ENCODE measurements at places on chromosomes 12 and 14.

GRCh38 chr14:105116451-105117256, 51.4 kb upstream of the GPR132 start:
- DNase-seq: no peak

DNA sequence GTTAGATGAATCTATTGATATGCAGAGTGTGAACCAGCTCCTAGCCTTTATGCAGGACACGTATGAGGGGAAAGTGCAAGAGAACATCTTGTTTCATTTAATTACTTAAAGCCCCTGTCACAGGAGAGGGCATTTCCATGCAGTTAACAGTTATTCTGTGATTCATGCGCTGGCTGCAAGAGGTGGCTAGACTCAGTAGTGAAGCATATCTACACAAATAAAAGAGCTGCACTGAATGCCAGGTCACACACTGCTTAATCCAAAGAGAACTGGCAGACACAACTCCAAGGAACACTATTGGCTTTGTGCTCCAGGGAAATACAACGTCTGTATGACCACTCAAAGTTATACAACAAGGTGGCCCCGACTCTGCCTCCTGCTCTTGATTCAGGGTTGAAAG, 394.1 kb downstream of the C12orf75 start:
- DNase-seq: no peak

DNA sequence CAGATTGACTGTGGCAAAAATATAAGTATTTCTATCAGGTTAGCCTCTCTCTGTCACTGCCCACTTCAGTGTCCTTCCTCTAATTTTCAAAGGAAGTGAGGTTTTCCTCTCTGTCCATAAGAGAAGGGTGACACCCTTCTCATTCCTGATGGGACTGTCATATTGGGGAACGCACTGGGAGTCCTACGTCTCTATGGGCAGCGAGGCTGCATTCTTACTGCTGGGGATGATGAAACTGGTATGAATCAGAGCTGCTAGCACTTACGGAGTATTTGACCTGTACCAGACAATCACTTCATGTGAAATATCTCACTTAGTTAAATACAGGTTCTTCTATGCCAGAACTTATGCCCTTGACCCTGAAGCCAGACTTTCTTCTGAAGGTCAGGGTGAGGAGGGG, 436.3 kb downstream of the DPF3 start:
- DNase-seq: peak; percentile 59

DNA sequence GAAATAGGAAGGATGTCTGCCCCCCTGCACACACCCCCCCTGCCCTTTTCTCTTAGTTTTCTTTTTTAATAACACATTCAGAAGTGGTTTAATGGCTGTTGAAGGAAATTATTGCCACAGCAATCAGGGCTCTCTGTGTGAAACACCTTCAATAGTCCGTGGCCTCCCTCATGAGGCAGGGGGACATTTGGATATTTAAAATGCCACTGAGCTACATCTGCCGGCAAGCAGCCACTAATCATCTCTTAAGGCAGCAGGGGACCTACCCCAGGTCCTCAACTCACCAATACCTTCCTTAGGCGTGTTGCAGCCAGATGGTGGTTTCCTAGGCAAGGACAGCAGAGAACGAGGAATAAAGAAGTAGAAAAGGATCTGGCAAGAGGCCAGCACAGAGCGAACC, 283.2 kb downstream of the TTC8 start:
- no peak for DNase-seq

DNA sequence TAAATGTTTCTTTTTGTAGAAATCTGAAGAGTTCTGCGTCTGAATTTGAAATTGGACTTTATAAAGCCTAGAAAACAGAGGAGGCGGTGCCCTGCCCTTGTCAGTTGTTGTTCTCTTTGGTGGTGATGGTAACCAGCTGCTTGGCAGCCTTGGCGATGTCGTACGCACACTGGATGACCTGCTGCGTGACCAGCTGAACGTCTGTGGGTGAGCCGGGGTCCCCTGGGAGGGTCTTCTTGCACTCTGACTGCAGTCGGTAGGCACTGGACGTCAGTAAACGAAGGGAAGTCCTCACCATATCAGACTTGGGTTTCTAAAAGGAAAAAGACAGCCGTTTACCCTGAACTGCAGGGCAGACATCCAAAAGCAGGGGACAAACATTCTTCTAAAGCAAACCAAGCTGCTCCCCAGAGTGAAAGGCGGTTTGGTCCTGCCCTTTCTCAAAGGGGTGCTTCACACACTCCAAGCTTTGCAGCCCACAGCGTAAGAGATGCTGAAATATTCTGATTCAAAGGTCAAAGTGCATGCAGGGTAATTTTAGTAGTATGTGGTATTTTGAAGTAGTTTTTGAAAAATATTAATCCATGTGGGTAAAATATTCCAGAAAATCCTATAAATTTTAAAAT, 32.9 kb downstream of the TCHP start:
- no peak for DNase-seq

DNA sequence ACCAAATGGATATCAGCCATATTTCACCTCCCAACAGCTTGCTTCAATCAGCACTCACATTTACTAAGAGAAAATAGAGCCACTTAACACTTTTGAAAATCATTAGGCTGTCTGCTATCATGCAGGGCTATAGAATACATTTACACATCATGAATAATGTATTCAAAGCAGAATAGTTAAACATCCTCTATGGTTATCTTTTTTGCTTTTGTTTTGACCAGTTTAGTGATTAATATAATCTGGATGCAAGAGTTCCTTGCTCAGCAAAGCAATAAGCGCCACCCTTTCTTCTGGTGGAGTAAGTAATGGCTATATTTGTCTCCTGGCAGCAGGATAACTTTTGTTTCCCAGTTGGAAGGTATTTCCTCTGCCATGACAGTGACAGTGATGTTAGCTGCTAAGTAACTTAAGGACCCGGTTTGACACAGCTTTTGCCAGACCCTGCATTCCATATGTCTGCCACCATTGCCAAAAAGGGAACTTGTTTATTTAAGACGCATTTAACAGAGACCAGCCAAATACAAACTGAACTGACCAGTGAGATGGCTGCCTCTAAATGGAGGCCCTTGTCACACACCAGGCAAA, 70.3 kb upstream of the NR2C1 start:
- no peak for DNase-seq

GRCh38 chr14:68047906-68048305, 228.3 kb downstream of the RAD51B start:
- peak; percentile 18 for DNase-seq

- DNase-seq: no peak
Observed at GRCh38 chr12:69508621-69509020, 38.4 kb downstream of the FRS2 start.

- DNase-seq: no peak
Observed at GRCh38 chr12:49365542-49365941, 1.7 kb upstream of the SPATS2 start.

DNA sequence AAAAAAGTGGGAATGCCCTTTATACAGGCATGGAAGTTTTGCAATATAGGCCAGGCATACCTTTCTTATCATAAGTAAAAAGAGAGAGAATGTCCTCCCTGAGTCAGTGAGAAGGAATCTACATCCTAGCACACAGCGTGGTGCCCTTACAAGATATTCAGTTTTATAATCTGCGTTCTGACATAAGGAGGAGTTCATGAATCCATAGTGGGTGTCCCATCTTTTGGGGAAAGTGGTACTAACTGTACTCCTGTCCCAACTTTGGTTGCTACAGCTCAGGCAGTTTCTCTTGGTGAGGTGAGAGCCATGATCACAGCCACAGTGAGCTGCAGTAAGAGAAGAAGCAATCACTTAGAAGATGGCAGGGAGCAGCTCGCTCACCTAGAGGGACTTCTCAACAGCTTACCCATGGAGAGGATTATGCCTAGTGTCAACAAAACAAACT, 332.9 kb downstream of the BCAT1 start:
- DNase-seq: peak; percentile 1

- DNase-seq: no peak
Observed at GRCh38 chr12:113804961-113805600, 161.0 kb downstream of the RBM19 start.

DNA sequence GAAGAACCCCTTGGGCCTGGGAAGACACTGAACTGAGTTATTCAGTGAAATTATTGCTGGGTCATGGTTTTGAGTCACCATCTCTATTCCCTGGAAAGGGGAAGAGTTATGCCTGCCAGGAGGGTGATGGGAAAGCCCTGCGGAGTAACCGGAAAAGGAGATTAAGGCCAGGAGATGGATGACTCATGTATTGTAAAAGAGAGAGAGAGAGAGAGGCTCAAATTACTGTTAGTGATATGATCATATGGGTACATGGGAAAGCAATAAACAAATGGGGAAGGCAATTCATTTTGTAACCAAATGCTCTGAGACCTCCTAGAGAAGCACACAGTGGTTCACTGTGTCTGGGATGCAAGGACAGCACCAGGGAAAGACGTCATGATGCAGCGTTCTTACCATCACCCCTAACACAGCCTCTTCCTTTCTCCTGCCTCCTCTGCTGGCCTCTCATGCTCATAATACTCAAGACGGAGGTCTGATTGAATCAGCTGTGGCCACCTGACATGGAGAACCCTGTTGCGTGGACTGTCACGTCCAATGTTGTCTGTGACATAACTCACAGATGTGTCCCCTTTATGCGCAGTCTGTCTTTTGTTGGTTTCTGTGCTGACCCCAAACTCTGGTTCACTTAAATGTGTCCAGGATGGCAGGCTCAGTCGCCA, 243.7 kb downstream of the TMEM132D start:
- DNase-seq: peak; percentile 68

DNA sequence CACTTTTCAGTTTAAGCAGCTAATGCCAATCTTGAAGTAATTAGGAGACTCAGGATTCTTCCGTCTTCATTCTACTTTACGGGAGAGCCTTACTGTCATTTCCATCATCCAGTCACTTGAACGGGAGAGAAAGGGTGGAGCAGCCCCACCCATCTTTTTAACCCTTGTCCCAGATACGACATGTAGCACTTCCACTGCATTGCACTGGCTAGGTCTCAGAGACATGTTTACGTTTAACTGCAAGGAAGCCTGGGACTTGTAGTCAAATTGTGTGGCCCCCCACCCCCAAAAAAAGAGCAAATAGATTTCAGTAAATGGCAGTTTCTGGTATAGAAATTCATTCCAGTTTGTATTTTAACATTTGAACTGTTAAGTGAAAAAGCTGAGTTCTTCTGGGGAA, 46.1 kb upstream of the SYT1 start:
- no peak for DNase-seq

DNA sequence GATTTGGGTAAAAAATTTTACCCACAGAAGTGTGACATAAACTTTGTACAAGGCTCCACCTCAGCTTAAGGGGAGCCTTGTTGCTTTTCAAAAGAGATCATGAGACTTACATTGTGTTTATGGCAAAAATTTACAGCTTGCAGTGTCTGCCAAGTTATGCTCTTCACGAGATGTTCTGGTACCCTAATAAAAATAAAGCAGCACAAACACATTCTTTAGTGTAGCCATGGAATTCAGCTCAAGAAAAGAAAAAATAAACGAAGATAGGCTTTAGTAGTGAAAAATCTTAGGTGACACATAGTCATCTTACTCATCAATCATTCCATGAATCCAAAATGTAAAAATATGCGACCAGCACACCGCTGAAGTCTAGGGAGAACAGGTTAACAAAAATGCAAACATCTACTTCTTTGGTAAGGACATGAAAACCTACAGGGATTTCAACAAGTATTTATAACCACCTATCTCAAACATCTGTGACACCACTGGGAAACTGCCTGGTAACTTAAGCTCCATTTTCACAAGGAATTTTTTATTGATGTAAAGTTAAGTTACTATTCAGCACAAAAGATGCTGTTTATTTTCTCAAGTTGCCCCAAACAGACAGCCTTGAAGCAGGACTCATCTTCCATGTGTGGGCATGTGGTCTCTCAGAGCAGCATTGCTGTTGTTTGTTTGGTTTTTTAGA, 32.9 kb downstream of the DMAC2L start:
- DNase-seq: no peak

DNA sequence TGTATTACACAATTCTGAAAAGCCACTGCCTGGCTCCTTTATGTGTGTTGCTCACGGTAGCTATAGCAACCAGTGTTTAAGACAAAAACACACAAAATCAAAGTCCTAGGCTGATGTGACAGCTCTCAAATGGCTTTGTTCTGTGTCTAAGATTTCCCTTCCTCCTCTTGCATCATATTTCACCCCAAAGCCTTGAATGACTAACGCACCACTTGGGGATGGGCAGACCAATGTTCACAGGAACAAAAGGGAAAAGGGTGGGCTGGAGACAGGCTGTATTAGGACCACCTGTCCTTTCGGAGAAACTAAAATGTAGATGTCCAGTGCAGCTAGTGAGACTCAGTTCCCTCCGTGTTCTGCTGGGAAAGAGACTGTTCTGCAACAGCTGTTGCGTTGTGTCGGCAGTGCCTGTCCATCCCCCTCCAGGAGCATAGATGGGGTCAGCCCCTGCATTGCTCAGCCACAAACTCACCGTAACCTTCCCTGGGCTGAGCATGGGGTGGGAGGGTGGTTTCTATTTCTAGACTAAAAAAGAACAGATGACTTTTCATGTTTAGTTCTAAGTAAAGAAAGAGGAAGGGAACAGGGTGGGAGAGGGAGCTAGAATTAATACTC, 26.8 kb upstream of the DAAM1 start:
- peak; percentile 19 for DNase-seq

- DNase-seq: peak; percentile 16
Observed at GRCh38 chr14:99273766-99274345, 1.9 kb upstream of the BCL11B start.

DNA sequence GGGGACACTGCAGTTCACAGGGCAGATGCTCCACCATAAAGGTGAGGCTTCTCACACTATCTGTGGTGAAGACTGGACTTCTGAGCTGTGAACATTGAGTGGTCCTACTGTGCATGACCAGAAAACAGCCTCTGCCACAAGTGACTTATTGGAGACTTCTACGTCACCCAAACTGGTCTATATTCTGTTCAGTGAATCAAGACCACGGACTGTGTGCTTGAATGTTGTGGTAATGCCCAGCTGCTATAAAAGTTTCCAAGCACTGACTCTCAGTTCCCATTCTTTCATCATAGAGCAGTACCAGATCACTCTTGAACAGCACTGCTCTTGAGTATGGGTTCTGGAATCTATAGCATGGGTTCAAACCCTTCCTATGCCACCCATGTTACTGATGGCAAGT, 4.8 kb upstream of the PLEK2 start:
- DNase-seq: no peak

- no peak for DNase-seq
Observed at GRCh38 chr14:38042322-38042721, 165.4 kb upstream of the SSTR1 start.

DNA sequence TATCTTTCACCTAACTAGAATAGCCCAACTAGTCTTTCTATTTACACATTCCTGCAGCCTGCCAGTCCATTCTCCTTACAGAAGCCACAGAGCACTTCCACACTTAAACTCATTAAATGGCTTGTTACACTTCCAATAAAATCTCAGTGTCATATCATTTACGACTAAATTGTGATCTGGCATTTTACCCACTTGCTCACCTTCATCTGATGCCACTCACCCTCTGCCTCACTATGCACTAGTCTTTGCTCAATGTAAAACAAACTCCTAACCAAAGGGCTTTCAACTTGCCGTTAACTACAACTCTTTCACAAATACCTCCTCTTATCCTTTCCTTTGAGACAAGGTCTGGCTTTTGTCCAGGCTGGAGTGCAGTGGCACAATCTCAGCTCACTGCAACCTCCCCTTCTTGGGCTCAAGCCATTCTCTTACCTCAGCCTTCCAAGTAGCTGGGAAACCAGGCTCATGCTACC, 24.1 kb downstream of the YAF2 start:
- no peak for DNase-seq

GRCh38 chr12:117046011-117046369, 53.2 kb downstream of the TESC start:
- DNase-seq: no peak
